ENCODE measurements at places on chromosomes 16 and 17.

- DNase-seq = no peak
These were observed 16.9 kb upstream of the MAP3K14 start for GRCh38 chr17:45333702-45334092.

- DNase-seq = peak; percentile 52
These were observed 276.5 kb downstream of the XYLT1 start for GRCh38 chr16:17194190-17194780.

- no peak for DNase-seq
These were observed 15.3 kb upstream of the UBE2I start for GRCh38 chr16:1293921-1294656.

- DNase-seq = no peak
These were observed 325.7 kb upstream of the TBX2 start for GRCh38 chr17:61073799-61074513.

DNA sequence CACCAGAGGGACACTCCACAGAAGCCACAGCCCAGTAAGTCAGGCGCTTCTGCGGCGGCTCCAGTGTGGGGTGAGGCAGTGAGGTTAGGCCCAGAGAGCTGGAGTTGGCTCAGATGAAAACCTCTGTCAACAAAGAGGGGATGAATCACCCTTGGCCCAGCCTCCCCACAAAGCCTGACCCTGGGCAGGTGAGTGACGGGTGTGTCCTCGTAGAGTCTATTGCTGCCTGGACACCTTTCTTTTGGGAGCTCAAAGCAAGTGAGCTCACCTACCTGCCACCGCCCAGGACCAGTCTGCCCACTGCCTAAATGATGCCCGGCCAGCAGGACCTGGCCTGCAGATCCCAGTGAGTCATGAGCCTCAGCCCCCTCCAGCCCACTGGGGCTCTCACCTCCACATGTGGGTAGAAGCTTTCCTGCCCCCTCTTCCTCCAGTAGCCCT, 24.9 kb upstream of the DBNDD1 start:
- peak; percentile 80 for DNase-seq

GRCh38 chr17:76540381-76541300, 797 bp downstream of the PRCD start:
- peak; percentile 96 for DNase-seq

GRCh38 chr16:88772871-88773811, 11.9 kb downstream of the PIEZO1 start:
- peak; percentile 83 for DNase-seq

DNA sequence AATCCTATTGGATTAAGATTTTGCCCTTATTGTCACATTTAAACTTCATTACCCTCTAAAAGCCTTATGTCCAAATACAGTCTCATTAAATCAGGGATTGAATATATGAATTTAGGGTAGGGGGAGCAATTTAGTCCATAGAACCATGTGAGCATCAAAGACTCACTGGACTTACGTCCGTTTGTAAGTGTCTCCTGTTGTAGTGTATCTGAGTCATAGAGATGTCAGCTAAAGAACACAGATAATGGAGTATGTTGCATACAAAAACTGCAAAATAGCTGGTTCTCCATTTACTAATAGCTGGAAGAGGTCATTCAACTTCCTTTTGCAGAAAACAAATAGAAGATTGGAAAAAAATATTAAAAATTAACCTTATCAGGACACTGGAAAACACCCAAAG, 599.1 kb upstream of the SOX9 start:
- no peak for DNase-seq

DNA sequence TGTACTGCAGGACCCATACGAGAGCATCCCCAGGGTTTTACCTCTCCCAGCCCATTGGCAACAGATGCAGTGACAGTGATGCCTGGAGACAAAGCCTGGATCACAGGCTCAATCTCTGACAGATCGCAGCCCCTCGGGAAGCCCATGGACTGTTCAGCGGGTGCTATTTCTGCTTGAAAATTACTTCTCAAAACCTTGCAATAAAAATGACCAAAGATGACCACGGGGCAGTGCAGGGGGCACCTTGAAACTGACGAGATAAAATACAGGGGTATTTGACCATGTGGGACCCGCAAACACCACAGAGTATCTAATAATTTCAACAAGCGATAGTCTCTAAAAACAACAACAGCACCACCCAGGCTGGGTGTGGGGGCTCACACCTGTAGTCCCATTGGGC, 118.3 kb downstream of the C16orf95 start:
- no peak for DNase-seq

GRCh38 chr17:29158488-29159275, 21.5 kb downstream of the MYO18A start:
- peak; percentile 48 for DNase-seq

GRCh38 chr17:76147211-76148014, 6.4 kb upstream of the FOXJ1 start:
- DNase-seq = no peak

DNA sequence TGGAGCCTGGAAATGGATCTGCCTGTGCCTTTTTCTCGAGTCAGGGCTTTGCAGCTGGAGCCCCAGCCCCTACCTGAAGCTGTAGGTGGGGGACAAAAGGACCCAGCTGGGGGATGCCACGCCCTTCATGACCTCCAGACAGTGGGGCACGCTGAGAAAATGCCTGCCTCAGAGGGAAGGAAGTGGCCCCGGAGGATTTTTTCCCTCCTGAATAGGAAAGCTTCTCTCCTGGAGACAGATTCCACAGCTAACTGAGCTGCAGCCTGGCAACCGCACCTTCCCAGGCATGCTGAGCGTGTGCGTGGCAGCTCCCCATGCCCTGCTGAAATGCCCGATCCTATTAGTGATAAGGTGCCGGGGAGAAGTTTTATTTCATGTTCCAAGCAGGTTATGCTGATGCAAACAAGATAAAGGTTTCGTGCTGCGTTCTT, 58.0 kb downstream of the AIPL1 start:
- DNase-seq = peak; percentile 16

GRCh38 chr17:2883544-2884213, 87.4 kb downstream of the RAP1GAP2 start:
- DNase-seq = peak; percentile 40

- DNase-seq = no peak
These were observed 9.0 kb upstream of the NXPH3 start for GRCh38 chr17:49566668-49567071.

DNA sequence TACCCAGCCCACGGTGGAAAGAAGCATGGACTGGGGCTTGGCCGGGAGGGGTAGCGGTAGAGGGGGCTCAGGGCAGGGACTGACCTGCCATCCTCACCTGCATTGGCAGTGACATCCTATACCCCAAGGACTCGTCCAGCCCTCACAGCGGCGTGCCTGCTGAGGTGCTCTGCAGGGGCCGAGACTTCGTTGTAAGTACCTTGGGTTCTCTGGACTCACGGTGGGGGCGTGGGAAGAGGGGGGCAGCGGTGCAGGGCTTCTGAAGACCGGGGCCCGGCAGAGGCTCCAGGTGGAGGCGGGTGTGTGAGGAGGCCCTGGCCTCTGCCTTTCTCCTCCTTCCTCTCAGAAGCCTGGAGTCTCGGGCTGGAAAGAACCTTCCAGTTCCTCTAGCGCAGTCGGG, 25.5 kb downstream of the POLR3E start:
- no peak for DNase-seq

- DNase-seq = no peak
These were observed 619 bp upstream of the TMEM92 start for GRCh38 chr17:50273654-50274040.

DNA sequence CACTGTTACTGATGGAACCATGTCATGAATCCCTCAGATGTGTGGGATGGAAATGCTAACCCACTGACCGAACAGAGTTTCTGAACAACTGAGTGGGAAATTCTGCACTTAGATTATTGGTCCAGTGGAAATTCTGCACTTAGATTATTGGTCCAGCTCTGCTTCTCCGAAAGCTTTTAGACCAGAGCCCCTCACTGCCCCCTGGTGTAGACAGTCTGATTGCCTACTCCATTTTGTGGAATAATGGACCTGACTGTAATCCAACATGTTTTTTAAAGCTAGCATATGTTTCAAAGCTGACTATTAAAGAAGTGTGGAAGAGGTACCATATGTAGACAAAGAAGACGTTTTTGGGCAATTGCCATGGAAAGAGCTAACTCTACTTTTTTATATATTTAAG, 50.3 kb upstream of the TBX2 start:
- no peak for DNase-seq

GRCh38 chr17:58335061-58335731, 6.6 kb upstream of the TSPOAP1 start:
- DNase-seq = no peak

DNA sequence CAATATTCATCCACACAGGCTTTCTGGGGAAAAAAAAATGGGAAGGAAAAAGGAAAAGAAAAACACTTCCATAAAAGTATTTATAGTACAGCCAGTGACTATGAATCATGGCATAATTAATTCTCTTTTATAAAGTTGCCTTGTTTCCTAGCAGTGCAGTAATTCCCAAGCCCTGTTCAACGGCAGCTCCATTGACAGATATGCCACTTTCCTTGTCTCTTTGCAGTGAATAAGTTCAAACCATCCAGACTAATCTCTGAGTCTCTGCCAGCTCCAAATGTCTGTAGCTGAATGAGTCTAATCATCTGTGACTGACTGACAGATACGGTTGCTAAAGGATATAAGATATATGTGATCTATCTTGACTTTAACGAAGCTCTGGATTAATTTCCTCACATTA, 52.9 kb upstream of the KCNJ16 start:
- no peak for DNase-seq

GRCh38 chr16:79329967-79330366, 270.6 kb downstream of the MAF start:
- no peak for DNase-seq

DNA sequence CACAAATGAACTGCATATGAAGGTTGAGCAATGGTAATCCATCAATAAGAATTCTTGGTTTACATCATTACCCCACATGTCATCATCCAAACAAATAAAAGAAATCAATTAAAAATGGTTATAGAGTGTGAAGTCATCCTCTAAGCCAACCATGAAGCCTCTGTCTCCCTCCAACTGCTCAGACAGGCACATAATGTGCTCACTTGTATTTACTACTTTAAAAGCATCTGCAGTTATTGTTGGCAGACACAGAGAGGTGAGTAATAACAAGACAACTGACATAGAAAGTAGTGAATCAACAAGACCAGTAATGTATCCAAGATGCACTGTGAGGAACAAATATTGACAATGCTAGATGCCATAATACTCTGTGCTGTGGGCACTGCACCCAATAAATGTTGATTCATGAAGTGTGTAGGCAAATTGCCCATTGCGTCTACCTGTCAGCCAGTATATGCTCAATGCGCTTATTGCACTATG, 20.0 kb downstream of the ADAMTS18 start:
- no peak for DNase-seq

GRCh38 chr17:75830164-75831031, 13.8 kb downstream of the UNC13D start:
- DNase-seq = no peak

DNA sequence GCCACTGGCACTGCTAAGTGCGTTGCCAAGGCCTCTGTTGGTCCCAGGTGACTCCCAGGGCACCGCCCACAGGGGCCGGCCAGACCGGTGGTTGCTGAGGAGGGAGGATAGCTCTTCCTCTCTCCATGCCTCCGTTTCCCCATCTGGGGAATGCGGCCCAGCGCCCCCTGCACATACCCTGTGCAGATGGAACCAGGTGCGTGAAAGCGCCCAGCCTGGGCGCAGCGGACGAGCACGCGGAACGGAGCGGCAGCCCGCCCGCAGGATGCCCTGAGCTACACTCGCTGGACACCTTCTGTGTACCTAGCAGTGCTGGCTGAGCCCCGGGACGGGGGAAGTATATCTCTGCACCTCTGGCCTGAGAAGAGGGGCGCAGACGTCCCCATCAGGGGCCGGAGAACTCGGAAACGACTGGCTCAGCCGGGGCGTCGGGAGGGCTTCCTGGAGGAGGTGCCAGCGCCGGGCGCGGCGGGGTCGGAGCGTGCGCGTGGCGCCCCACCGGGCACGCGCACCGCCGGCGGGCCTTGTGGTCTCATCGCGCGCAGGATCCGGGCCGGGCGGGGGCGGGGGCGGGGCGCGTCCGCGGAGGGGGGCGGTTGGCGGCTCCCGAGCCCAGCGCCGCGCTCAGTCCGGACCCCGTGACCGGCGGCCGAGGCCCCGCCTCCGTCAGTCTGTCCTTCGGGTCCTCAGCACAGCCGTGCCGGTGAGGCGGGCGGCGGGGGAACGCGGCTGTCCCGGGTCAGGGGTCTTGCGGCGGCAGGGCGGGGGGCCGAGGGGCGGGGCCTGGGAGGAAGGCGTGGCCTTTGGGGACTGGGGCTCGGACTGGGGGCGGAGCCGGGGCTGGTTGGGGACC, at the start of the genes CCDC78 and HAGHL:
CCDC78 (minus strand) TSS at position 6 of the 853 bp plus-strand sequence. CDS start 76 bp downstream, outside the sequence.
HAGHL (plus strand) TSS at position 669 of the 853 bp plus-strand sequence. CDS start 404 bp downstream, outside the sequence.
- peak; percentile 74 for DNase-seq

- DNase-seq = no peak
These were observed 4.4 kb upstream of the FOXJ1 start for GRCh38 chr17:76145231-76146052.

DNA sequence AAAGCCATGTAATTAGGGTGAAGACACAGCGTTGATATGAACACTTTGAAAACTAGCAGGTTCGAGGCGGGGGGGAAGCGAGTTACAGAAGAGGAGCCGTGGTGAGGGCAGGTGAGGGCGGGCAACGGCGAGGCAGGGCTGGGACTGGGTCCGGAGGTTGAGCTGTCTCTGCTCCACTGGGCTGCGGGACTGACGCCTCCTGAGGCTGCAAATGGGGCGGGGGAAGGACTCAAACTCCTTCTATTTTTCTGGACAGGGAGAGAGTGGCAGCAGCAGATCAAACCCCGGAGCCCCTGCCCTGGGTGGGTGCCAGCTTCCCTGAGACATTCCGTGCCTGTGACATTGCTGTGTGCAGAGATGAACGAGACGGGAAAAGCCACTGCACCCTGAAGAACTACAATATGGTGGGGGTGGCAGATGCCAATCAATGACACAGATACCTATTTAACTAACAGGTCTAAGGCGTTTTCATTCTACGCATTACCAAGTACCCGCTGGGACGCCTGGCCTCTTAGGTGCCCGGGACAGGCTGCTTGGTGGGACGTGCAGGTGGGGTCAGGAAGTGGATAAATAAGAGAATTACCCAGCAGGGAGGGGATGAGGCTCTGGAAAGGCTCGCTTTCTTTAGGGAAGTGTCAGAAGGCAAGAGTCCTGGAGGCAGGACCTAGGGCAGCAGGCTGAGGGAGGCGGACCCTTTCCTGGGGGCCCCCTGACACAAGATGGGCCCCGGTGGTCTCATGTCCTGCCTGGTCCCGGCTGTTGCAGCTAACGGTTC, 30.4 kb downstream of the RPH3AL start:
- DNase-seq = no peak

DNA sequence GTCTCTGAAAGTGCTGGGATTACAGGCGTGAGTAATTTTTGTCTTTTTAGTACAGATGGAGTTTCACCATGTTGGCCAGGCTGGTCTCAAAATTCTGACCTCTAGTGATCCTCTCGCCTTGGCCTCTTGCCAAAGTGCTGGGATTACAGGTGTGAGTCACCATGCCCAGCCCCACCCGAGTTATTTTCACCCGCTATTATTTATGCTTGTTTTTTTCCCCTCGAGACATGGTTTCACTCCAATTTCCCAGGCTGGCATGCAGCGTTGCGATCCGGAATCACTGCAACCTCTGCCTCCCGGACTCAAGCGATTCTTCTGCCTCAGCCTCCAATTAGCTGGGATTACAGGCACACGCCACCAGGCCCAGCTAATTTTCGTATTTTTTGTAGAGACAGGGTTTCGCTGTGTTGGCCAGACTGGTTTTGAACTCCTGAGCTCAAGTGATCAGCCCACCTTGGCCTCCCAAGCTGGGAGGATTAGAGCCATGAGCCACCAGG, 9.2 kb downstream of the RPL23 start:
- DNase-seq = peak; percentile 49

- no peak for DNase-seq
These were observed 2.8 kb downstream of the SOCS7 start for GRCh38 chr17:38354466-38354865.

GRCh38 chr17:39750131-39751015, 12.6 kb downstream of the GRB7 start:
- no peak for DNase-seq
